ENCODE measurements at places on chromosomes 3 and 15. TPM values are rescaled to one million over a fixed set of nuclear protein-coding genes. Genes with fewer than 3 reads are reported as not detected.

DNA sequence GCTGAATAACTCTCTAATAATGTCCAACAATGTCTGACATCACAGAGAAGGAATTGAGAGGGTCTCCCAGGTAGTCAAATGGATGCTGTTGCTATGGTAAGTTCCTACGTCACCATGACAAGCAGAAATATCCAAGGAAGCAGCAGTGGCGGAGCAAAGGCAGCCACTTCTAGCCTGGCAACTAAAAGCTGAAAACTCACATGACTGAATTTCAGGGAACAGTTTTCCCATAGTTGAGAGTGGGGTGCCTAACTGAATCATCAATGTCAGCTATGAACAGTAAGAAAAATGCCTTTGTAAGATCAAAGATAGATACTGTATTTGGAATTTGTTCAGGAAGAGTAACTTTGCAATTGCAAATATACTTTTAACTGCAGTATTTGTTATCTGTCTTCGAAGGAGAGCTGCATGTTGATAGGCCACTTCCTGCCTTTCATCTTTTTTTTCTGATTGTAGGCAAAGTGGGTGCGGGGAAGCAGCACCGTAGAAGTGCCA lies 161.7 kb downstream of the BBX start:
- DNase-seq = no peak
- no peaks in the 10 kb centered on the region for H3K36me3 ChIP-seq
- H3K27ac ChIP-seq = no peak overlapping the region
- H3K4me3 ChIP-seq = no peak overlapping the region
- H3K27me3 ChIP-seq = no peaks in the 10 kb centered on the region

- DNase-seq = no peak
- H3K4me3 ChIP-seq = no peak overlapping the region
- no peaks in the 10 kb centered on the region for H3K36me3 ChIP-seq
- H3K4me1 ChIP-seq = no peaks in the 10 kb centered on the region
- H3K27me3 ChIP-seq = no peaks in the 10 kb centered on the region
- H3K27ac ChIP-seq = no peak overlapping the region
Measured at GRCh38 chr15:99970891-99971430, 237.7 kb upstream of the LYSMD4 start.

DNA sequence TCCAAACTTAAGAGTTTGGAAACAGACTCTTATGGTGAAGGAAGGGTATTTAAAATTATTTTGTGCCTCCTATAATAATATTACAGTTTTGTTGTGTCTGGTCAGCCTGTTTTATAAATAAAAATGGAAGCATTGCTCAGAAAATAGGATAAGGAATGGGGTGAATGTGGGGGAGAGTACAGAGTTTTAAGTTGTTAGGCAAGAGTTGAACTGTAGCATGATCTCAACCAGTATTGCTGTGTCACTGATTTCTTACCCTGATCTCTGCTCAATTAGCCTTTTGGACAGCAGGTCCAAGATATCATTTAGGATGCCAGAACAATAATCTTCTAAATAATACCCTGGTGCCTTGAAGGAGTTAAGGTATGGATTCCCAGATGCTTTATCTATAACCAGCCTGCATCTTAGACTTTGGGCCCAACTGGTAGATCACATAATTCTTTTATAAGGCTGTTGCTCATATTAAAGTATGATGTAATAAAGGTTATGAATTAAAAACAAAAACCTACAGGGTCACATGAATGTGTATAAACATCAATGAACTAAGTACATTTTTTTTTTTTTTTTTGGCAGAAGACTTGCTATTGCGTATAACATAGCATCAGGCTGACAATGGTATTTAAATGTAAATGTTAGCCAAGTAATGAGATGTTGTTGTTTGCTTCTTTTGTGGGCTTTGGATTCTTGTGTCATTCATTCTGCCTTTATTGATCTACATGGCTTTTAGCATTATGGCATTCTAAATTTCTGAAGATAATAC lies 70.0 kb downstream of the MITF start:
- no peaks in the 10 kb centered on the region for H3K36me3 ChIP-seq
- H3K4me3 ChIP-seq = no peak overlapping the region
- DNase-seq = no peak
- no peak overlapping the region for H3K27ac ChIP-seq

DNA sequence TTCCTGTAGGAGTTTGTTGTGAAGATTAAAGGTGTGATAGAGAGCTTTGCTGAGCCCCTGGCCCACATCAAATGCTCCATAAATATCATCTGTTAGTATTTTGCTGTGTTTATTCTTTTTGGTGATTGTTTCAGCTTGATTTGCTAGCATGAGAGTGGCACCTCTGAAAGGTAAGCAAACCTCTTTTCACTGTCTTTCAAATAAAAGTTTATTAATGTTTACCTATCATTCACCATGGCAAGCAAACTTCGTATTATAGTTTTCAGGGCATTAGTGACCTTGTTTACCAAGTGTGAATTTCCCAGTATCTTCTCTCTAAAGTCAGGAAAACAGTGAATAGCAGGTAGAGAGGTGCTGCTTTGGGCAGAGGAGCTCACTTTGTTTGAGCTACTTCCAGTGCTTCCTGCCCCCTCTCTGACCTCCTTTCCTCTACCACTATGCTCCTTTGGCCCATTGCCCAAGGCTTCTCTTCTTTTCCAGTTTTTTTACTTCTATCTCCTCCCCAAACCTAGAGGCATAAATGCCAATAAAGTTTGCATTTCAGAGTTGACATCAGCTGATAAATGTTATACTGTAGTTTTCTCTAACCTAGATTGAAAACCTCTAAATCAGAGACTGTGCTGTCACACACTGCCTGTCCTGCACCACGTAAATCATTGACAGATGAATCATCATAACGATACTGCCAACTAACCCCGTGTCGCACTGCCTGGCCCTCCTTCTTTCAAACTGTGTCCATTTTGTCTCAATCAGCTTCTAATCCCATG lies 569.0 kb downstream of the TUSC7 start:
- H3K4me3 ChIP-seq = no peak overlapping the region
- no peaks in the 10 kb centered on the region for H3K36me3 ChIP-seq
- H3K27me3 ChIP-seq = no peaks in the 10 kb centered on the region
- no peak overlapping the region for H3K27ac ChIP-seq
- DNase-seq = no peak

GRCh38 chr3:94912656-94913055 lies 849.8 kb downstream of the NSUN3 start:
- DNase-seq = no peak
- H3K4me1 ChIP-seq = no peaks in the 10 kb centered on the region
- H3K36me3 ChIP-seq = no peaks in the 10 kb centered on the region
- no peaks in the 10 kb centered on the region for H3K27me3 ChIP-seq

ATP13A5 gene
- not detected for total RNA-seq

DNA sequence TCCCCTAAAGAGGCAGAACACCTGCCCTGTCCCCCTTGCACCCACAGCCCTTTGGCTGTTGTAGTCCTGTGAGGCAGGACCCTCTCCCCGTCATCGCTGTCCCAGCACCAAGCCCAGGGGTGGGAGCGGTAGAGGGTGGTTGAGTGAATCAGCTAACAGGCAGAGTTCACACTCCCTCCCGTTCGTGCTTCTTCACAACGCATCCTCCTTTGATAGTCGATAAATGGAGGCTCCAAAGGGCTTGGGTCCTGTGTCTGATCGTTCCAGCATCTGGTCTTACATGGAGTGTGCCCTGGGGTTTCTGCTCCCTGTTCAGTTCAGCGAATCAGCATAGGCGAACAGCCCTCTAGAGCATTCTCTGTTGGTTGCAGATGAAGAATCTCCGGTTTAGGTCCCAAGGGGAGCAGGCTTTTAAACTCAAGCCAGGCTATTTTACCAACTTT lies 820 bp upstream of the HMCES start:
- no peak for DNase-seq
- no peaks in the 10 kb centered on the region for H3K27me3 ChIP-seq
- peaks cover 45% of the 10 kb centered on the region for H3K4me1 ChIP-seq

GRCh38 chr3:42164656-42165055 lies 73.5 kb downstream of the TRAK1 start:
- no peaks in the 10 kb centered on the region for H3K36me3 ChIP-seq
- H3K27ac ChIP-seq = no peak overlapping the region
- no peaks in the 10 kb centered on the region for H3K27me3 ChIP-seq
- no peak overlapping the region for H3K4me3 ChIP-seq
- DNase-seq = no peak
- H3K4me1 ChIP-seq = peaks cover 20% of the 10 kb centered on the region

BBS4 gene
- total RNA-seq = 14.5 TPM

- H3K4me3 ChIP-seq = no peak overlapping the region
- no peaks in the 10 kb centered on the region for H3K36me3 ChIP-seq
- no peak overlapping the region for H3K27ac ChIP-seq
- H3K27me3 ChIP-seq = peaks cover 18% of the 10 kb centered on the region
Measured at GRCh38 chr3:16871915-16872842, 12.6 kb upstream of the PLCL2 start.

GRCh38 chr3:160671231-160671630 lies 5.7 kb upstream of the ARL14 start:
- H3K4me1 ChIP-seq = peaks cover 2% of the 10 kb centered on the region
- peaks cover 3% of the 10 kb centered on the region for H3K27me3 ChIP-seq
- no peaks in the 10 kb centered on the region for H3K36me3 ChIP-seq
- H3K27ac ChIP-seq = no peak overlapping the region

- no peak for DNase-seq
- no peaks in the 10 kb centered on the region for H3K4me1 ChIP-seq
- H3K27ac ChIP-seq = no peak overlapping the region
- no peaks in the 10 kb centered on the region for H3K36me3 ChIP-seq
- peaks cover 4% of the 10 kb centered on the region for H3K27me3 ChIP-seq
Measured at GRCh38 chr3:59518283-59519055, 468.6 kb upstream of the CFAP20DC start.

GRCh38 chr15:25391971-25392721 lies 46.7 kb downstream of the UBE3A start:
- H3K27me3 ChIP-seq = no peaks in the 10 kb centered on the region
- no peak overlapping the region for H3K27ac ChIP-seq
- DNase-seq = no peak
- peaks cover 3% of the 10 kb centered on the region for H3K4me1 ChIP-seq
- peaks cover 50% of the 10 kb centered on the region for H3K36me3 ChIP-seq
- no peak overlapping the region for H3K4me3 ChIP-seq

UBAP1L gene
- 3.0 TPM for total RNA-seq

DNA sequence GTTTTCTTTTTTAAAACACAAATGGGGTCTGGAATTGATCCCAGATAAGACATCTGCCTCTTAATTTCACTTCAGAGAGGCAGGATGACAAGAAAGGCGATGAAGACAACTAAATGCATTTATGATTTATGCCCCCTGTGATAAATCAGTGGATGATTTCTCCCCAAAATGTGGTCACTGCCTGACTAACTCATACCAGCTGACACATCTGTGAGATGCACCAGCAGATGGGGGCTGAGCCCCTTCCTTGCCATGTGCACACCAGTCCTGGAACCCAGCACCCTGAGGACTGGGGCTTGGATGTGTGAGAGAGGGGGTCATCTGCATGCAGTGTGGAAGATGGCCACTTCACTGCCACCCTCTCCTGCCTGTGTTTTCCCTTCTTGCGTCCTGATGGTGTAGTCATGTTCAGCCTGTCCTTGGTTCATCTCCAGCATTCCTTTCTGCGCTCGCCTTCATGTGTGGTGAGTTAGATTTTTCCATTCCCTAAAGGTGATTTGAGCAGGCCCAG lies 264.3 kb downstream of the LRTM1 start:
- no peaks in the 10 kb centered on the region for H3K4me1 ChIP-seq
- no peak for DNase-seq
- no peaks in the 10 kb centered on the region for H3K27me3 ChIP-seq
- H3K36me3 ChIP-seq = no peaks in the 10 kb centered on the region
- H3K4me3 ChIP-seq = no peak overlapping the region

DNA sequence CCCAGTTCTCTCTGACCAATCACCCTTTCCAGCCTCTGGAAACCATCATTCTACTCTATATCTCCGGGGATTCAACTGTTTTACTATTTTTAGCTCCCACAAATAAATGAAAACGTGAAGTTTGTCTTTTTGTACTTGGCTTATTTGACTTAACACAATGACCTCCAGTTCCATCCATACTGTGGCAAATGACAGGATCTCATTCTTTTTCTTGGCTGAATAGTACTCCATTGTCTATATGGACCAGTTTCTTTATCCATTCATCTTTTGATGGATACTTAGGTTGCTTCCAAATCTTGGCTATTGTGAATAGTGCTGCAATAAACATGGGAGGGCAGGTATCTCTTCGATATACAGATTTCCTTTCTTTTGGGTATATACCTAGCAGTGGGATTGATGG lies 34.1 kb downstream of the NRROS start:
- H3K27me3 ChIP-seq = no peaks in the 10 kb centered on the region
- DNase-seq = no peak
- H3K4me3 ChIP-seq = no peak overlapping the region
- peaks cover 16% of the 10 kb centered on the region for H3K36me3 ChIP-seq
- H3K4me1 ChIP-seq = peaks cover 49% of the 10 kb centered on the region

GRCh38 chr3:57152151-57153143 lies 12.7 kb downstream of the IL17RD start:
- H3K4me3 ChIP-seq = no peak overlapping the region
- no peak for DNase-seq
- H3K4me1 ChIP-seq = no peaks in the 10 kb centered on the region
- H3K27ac ChIP-seq = no peak overlapping the region

- H3K36me3 ChIP-seq = no peaks in the 10 kb centered on the region
- H3K4me1 ChIP-seq = peaks cover 10% of the 10 kb centered on the region
- DNase-seq = no peak
- H3K27ac ChIP-seq = no peak overlapping the region
- peaks cover 10% of the 10 kb centered on the region for H3K27me3 ChIP-seq
- H3K4me3 ChIP-seq = no peak overlapping the region
Measured at GRCh38 chr15:100348578-100348977, 6.8 kb upstream of the ADAMTS17 start.

ALCAM gene
- 12.9 TPM for total RNA-seq

ACKR2 gene
- total RNA-seq = 2.0 TPM

GOLGA6L7 gene
- not detected for total RNA-seq

- H3K27me3 ChIP-seq = no peaks in the 10 kb centered on the region
- H3K27ac ChIP-seq = no peak overlapping the region
- H3K36me3 ChIP-seq = no peaks in the 10 kb centered on the region
- H3K4me3 ChIP-seq = no peak overlapping the region
- no peak for DNase-seq
- H3K4me1 ChIP-seq = no peaks in the 10 kb centered on the region
Measured at GRCh38 chr3:82461049-82461889, 699.8 kb upstream of the GBE1 start.

DNA sequence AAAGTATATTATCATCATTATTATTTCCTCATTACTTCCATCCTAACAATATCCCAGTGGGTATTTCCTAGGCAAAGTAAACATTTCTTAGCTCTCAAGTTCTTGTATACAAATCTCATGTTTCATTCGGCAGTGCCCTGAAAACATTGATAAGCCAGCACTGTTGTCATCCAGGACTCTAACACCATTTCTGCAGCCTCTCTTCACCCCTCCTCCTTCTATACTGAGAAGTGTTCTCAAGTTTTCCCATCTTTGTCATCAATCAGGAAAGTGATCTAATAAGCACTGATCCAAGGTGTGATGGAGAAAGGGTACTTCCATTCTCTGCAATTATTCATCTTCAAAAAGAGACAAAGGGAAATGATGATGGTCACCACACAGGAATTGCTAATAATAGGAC lies 168.4 kb upstream of the CCDC54 start:
- no peak for DNase-seq
- peaks cover 19% of the 10 kb centered on the region for H3K27me3 ChIP-seq
- no peaks in the 10 kb centered on the region for H3K36me3 ChIP-seq
- H3K4me1 ChIP-seq = peaks cover 13% of the 10 kb centered on the region
- H3K4me3 ChIP-seq = no peak overlapping the region
